ENCODE measurements at places on chromosomes 5 and 9.

GRCh38 chr5:179816401-179816795 lies 4.3 kb upstream of the SQSTM1 start:
- no peak for DNase-seq

DNA sequence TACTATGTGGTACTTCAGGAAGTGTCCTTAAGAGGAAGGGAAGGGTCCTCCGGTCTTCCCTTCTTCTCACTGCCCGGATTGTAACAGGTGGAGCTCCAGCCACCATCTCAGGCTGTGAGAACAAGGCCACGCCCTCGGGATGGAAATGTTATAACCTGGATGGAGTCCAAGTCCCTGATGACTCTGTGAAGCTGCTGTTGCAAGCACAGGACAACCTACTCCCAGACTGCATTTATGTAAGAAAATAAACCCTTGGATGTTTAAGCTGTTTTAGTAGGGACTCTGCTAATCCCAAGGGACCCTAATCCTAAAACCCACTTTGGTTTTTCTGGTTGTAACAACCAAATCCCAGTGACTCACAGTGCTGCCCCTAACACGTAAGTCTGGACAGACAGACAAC lies 221.6 kb downstream of the ACTL7B start:
- DNase-seq, result no peak

GRCh38 chr9:78407636-78408312 lies 110.8 kb downstream of the PSAT1 start:
- no peak for DNase-seq

- no peak for DNase-seq
These were observed 40.3 kb downstream of the CSF1R start for GRCh38 chr5:150046031-150046430.

- DNase-seq, result no peak
These were observed 393.9 kb downstream of the ARHGEF28 start for GRCh38 chr5:74019923-74020322.

DNA sequence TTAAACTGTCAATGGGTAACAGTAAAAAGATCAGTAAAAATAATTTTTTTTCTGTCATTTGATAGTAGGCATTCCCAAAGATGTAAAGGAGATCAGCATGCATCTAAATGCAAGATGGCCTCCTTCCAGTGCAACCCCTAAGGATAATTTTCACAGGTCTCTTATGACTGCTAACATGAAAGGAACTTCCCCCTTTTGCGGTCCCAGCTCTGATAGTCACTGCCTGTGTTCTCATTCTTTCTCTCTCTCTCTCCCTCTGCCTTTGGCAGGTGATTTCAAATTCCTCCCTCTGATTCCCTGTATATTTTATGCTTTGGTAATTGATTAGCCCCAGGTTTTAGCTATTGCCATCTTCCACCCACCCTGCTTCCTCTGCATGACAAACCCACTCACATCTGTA lies 8.9 kb downstream of the SPINK14 start:
- no peak for DNase-seq
